ENCODE measurements at places on chromosomes 5 and 9.

GRCh38 chr5:97534166-97534565, 351.1 kb upstream of the RIOK2 start:
- DNase-seq: no peak

DNA sequence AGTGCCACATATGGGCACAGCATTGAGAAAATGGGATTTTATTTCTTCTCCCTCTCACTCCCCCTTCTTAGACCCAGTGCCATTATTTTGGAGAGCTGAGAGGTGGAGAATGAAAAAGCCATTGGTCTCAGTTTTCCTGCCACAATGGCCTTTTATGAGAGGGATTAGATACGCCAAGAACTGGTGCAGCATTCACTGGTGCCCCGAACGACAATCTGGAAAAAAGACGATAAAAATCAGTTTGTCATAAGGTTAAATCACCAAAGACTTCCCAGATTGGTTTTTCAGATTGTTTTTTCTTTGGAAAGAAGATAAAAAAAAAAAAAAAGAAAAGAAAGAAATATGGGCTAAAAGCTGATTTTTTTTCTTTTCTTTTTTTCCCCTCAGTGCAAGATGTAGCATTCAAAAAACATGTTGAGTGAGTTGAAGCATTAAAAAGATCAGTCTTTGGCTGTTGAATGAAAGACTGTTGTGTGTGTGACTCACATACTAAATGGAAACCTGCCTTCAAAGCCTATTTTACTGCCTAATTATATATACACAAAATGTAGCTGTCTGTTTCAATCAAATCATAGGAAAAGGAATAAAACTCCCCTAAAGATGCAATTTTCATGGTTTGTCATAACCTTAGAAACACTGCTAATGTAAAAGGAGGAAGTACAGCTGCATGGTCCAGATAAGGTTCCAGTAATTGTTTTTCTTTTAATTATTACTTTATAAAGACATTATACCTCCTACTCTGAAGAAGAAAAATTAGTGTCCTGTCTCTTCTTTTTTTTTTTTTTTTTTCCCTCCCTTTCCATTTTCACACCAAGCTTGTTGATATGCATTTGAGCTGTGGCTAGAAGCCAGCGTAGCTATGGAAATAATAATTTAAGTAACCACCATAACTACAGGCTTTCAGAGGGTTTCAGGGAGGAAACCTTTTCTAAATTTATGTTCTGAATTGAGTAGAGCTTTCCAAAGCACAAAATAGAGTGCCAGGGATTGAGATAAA, 27.2 kb upstream of the ZNF608 start:
- DNase-seq: no peak

DNA sequence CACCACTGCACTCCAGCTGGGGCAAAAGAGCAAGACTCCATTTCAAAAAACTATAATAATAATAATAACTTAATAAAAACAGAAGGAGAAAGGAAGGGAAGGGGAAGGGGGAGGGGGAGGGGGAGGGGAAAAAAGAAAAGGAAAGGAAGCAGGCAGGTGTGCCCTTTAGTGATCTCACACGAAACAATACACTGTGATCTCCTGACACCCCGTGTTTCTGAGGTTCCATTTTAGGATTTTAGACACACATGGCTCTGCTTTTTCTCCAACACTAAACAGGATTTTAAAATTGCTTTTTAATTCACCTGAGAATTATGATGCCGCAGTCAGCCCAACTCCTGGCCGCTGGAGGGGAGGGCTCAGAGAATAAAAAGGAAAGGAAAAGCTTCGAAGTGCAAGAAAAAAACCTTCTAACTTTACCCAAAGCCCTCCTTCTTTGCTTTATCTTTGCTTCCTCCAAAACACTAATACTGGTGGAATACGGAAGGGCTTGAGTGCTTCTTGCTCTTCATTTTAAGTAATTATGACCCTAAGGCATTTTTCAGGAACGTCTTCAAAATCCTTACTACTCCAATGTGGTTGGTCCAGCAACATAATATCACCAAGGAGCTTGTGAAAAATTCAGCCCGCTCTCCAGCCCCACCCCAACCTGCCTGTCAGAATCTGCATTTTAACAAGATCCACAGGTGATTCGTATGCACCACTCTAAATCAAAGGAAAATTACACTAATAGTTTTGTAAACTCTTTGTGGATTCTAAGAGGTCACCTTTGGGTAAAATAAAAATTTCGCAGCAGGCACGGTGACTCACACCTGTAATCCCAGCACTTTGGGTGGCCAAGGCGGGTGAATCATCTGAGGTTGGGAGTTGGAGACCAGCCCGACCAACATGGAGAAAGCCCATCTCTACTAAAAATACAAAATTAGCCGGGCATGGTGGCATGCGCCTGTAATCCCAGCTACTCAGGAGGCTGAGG, 66.0 kb downstream of the MYO10 start:
- no peak for DNase-seq

DNA sequence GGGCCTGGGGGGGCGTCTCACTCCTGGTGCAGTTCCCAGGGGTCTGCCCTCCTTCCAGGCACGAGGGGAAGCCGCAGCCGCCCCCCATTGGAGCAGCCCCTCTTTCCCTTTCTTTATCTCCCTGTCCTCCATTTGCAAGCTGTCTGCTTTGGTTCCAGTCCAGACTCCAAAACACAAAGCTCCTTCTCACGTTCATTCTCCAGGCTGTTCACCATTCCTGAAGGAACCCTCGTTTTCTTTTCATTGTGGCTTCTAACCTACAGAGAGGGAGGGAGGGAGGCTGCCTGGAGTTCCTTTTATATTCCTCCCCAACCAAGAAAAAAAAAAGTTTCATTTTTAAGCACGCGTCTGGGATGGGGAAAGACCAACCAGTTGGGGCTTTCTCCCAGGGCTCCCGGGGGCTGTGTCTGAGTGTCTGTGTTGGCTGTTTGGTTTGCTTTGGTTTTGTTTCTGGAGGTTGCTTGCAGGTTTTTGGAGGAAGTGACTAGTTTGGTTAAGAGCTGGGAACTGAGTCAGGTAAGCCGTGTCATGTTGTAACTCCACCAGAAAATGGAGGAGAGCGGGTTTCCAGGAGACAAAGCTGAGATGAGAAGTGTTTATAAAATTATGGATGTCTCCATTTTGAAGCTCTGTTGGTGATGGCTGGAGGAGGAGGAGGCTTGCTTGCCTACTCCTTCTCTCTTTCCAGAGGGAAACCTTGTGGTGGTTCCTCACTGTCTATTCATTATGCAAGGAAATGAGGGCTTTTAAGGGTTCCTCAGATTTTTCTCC, 1.6 kb downstream of the ZNF462 start:
- DNase-seq: no peak

DNA sequence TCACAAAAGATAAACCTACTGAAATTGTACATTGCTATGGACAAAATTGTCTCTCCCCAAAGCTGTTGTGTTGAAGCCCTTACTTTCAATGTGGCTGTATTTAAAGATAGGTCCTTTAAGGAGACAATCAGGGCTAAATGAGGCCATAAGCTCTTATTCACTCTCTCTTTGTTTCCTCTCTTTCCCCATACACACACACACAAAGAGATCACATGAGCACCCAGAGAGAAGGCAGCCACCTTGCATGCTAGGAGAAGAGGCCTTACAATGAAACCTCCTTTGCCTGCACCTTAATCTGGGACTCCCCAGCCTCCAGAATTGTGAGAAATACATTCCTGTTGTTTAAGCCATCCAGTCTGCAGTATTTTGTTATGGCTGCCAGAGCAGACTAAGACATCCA, 1295.6 kb upstream of the CDH6 start:
- DNase-seq: no peak

DNA sequence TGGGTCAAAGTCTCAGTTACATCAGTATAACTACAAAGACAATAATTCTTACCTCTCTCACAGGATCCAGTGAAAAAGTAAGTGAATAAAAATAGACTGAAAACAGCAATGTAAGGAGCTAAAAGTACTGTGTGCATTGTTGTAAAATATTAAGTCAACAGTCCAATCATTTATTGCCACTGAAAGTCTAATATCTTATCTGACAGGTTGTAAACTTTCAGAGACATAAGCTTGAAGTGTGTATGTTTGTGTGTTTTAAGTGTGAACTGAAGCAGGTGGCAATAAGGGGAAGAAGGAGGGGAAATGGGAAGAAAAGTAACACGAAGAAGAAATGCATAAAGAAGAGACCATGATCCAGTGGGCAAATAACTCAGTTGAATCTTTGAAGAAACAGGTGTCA, 229.7 kb upstream of the TAS2R1 start:
- no peak for DNase-seq

DNA sequence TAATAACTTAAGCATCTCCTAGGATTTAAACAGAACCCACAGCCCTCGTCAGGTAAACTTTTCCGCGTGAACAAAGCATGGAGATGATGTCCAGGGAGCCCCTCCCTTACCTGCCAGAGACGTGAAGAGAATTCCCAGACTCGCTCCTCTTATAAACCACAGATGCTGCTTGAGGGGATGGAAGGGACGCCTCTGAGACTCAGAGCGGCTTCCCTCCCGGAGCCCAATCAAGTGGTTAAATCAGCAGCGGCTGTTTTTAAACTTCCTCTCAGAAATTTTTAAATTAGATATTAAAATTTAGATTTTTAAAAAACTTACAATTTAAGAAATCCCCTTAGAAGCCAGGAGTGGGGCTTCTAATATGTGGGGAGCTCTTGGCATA, 71.8 kb downstream of the RAPGEF1 start:
- no peak for DNase-seq

DNA sequence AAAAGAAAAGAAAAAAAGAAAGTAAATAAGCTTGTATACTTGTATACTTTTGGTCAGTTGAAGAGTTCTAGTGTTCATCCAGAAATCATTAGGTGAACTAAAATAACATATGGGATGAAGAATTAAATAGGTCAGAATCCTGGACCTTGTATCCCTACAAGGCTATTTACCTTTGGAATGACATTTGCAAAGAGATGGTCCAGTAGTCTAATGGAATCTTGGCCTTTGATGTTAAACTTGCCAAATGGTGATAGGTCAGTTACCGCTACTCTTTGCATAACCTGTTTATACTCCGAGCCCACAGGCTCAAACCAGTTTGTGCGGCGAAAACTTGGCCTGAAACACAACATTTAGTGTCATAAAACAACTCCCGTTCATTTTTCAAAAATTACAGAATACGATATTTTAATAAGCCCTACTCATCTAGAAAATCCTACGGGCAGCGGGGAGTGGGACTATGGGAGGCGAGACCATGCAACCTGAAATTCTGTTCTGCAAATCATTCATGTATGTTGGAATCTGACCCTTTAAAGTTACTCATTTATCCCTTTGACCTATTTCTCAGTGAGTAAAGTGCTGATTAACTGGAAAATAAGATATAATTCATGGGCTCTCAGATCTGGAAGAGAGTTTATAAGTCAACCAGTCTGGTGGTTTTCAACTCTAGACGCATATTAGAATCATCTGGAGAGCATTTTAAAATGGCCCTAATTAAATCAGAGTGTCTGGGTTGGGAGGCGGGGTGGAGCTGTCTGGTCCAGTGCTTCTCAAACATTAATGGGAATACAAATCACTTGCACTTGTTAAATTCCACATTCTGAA, 38.6 kb downstream of the DMGDH start:
- no peak for DNase-seq

- DNase-seq: no peak
Observed at GRCh38 chr5:126492939-126493338, 69.7 kb downstream of the GRAMD2B start.

DNA sequence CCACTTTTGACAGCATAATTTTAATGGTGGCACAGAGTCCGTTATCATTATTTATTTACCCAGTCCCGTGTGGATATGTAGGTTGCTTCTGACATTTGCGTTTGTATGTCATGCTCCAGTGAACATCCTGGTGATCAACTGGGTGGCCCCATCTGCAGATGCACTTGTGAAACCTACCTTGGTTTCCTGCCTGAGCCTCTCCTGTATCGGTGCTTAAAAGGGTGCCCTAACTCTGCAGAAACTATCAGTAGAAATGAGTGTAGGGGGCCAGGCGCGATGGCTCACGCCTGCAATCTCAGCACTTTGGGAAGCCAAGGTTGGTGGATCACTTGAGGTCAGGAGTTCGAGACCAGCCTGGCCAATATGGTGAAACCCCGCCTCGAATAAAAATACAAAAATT, 92.1 kb upstream of the IER5L start:
- no peak for DNase-seq

- DNase-seq: no peak
Observed at GRCh38 chr5:178820001-178820400, 39.8 kb upstream of the ZNF354B start.

DNA sequence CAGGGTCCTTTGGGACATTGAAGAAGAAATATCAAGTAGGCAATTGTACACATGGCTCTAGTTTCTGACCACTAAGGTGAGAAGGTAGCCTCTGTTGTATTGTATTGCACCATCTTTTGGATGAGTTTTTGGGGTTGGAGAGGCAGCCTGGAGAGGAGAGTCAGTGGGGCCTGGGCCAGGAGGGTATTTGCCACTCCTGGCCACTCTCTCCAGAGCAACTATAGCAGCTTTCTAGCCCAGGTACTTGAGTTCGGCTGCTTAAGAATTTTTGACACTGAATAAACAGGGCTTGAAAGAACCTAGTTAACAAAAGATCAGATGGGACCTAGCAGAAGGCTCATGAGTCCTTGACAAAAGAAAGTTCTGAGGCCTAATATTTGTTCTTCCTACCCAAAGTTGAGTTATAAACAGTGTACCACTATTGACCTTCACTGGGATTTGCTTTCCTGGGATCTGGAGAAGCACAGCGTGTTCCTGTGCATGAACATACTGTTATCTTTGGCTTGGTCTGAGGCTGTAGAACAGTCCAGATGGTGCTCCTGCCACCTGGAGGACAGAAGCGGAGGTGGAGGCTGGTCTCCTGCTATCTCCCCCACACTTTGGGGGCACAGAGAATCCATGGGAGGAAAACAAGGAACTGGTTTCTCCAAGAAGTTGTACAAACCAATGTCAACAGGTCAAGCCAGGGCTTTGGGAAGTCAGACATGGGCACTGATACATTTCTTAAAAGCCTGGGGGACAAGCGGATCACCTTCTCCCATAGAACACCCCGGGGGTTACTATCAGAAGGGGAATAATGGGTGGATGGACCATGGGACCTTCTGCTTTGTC, 110.4 kb upstream of the LIFR start:
- DNase-seq: no peak

DNA sequence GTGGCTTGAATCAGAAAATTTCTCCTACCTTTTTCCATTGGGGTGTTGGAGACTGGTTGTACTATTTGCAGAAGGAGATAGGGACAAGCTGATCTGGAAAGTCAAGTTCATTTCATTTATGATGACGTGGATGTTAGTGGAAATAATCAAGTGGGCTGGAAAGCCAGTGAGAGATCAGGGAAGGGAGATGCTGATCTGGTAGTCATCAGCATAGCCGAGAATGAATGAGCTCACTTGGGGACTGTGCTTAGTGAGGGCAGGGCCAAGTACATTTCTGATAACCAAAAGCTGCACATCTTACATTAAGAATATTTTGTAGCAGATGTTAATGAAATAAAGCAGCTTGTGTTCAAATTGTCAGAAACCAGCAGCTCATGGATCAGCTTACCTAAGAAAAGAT, 12.1 kb downstream of the MAN2A1 start:
- no peak for DNase-seq

DNA sequence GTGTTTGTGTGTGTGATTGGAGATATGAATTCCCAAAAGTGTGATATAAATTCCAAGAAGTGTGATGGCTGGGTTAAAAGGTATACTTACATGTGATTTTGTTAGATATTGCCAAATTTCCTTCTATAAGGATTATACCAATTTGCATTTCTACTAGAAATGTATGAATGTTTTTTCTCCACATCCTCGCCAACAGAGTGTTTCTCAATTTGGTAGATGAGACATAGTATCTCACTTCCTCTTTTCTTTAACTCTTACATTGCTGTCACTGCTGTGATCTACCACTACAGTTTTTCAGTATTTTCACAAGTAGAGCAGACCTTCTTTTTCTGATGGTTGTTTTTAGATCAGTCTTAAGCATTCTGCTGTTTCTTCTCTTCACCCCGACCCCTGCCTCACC, 111.3 kb downstream of the FER start:
- no peak for DNase-seq
